ENCODE measurements at places on chromosomes 16 and 17.

- no peak for DNase-seq
Measured at GRCh38 chr16:77761204-77761603, 27.2 kb upstream of the VAT1L start.

DNA sequence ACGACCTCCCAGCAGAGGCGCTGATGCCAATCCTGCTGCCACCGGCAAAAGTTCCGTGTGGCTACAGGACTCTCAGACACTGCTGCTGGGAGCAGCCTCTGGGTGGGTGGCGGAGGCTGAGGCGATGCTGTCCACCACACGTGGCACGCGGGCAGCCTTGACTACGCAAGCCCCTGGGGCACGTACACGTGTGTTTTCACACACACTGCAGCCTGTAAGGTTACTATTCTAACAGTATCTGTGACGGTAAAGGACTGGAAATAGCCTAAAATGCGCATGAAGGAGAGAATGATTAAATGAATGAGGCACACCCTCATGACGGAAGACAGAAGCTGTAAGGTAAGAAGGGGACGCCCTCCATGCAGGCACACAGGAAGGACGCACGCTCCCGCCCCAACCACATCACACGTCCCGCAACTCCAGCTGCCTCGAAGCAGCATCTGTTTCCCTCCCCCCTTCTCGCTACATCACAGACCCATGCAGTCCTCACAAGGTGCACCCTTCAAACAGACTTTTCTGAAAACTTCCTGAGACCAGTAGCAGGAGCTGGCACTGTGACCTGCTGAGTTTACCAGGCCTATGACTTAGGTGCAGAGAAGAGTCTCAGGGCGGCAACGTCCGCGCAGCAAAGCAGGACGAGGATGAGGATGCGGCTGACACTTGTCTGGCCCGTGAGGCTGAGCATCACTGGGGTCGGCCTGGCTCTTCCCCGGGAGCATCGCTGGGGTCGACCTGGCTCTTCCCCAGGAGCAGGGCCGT is 28.7 kb upstream of the FASN start:
- DNase-seq: no peak

DNA sequence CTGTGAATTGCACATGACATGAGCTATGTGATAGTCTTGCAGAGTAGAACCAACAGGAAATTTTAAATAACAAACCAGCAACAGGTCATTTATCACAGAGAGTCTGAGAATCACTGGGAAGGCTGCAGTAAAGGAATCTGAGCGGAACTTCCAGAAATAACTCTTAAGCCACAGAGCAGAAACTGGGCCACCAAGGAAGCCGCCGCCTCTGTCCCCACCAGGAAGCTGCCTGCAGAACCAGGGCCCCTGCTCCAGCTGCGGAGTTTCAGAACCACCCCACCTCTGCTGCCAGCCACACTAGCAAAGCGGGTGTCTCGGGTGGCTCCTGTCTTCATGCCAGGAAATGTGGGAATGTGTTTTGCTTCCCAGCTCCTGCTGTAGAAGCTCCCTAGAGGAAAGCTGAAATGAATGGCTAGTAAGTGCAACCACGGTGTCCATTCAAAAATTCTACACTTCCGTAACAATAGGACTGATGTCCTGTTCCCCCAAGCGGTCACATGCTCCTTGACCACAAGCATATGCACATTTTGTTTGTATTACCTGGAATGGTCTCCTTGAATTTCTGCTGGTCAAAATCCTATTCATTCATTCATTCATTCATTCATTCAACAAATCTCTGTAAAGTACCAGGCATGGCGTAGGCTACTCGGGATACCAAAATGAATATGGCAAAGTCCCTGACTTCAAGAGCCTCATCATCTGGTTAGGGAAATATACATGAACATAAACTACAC is 7.7 kb upstream of the ITPRIPL2 start:
- DNase-seq: no peak

- no peak for DNase-seq
Measured at GRCh38 chr17:46768540-46768870, 50.0 kb downstream of the WNT3 start.

GRCh38 chr16:28185696-28186095 is 26.1 kb downstream of the XPO6 start:
- no peak for DNase-seq

GRCh38 chr17:36149296-36149820 is 27.1 kb downstream of the TBC1D3B start:
- no peak for DNase-seq

GRCh38 chr17:3557768-3558583 is at the start of gene TRPV3:
TSS of gene TRPV3 (minus strand) at chr17:3557812. CDS start at chr17:3554850, 2,962 bp downstream.
- DNase-seq: peak; percentile 65

DNA sequence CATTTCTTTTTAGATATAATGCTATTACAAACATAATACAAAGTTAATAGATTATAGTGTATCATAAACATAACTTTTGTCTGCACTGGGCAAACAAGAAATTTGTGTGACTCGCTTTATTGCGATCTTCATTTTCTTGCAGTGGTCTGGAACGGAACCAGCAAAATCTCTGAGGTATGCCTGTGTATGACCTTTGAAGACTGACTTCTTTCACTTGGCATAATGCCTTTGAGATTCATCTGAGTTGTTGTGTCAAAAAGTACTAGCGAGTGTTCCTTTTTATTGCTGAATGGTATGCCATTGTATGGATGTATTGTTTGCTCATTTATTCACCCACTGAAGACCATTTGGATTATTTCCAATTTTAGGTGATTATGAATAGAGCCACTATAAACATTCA is 69.2 kb downstream of the TANC2 start:
- DNase-seq: peak; percentile 86

DNA sequence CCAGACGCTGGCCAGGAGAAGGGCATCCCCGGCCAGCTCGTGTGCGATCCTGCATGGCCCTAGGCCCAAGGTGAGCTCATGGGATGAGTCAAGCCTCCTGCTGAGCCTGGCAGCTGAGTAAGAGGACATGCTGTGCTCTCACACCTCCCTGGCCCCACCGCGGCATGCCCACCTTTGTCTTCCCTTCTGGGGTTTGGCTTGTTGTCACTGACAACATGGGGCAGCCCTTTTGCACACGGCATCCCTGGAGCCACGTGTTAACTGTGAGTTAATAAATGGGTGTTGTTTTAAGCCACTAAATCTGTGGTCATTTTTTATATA is 8.9 kb upstream of the TNS4 start:
- DNase-seq: peak; percentile 87

DNA sequence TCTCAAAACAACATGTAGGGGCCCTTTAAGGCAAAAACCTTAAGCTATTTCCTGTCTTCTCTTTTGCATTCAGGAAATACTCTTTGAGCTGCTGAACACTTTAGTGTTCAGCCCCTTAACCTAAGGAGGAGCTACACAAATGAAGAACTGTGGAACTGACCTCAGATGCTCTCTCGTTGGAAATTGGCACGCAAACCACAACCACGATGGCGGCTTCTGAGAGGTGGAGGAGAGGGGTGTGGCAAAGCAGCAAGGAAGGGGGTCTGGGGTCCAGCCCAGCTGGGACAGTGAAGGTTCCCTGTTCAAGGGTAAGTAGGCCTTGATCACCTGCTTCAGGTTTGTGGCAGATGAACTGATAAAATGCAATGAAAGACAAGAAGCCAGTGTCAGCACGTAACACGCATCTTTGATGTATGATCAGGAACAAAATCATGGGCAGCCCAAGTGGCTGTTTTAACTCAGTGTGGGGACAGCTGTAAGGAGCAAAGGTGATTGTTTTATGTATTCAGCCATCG is 291.6 kb upstream of the TNRC6C start:
- no peak for DNase-seq

DNA sequence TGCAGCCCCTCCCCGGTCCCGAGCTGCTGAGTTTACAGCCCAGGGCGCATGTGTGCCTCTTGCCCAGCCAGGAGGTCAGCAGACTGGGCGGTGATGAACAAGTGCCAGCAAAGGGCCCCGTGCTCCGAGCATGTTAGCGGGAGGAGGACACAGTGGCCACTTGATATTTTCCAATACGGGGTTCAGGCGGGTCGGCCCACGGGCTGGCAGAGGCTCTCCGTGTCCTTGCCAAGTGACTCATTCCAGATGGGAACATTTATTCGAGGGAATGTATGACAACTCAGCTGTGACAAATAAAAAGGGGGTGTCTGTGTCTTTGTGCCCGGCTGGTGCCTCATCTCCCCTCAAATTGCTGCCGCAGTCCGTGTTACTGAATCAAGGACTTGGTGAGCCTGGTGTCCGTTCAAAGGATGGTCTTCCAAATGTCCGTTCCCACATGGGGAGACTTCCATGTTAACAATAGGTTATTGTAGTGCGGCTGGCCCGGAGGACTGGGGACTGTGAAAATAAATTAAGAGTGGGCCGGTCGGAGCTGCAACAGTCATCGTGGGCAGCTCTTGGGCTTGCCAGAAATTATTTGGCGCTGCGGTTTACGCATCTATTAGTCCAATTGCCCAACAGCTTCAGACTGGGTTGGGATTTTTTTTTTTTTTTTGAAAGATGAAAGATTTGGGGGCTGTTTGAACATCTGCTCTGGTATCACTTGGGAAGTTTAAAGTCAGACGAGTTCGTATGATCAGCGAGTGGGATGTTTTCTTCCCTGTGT is 174.0 kb upstream of the CIBAR2 start:
- no peak for DNase-seq

- DNase-seq: no peak
Measured at GRCh38 chr16:62741692-62742091, 705.5 kb upstream of the CDH8 start.

GRCh38 chr17:55704401-55704800 is 18.3 kb downstream of the TMEM100 start:
- DNase-seq: peak; percentile 44

GRCh38 chr16:50499254-50499653 is 48.9 kb upstream of the NKD1 start:
- no peak for DNase-seq

GRCh38 chr17:50931144-50931908 is 65.2 kb upstream of the TOB1 start:
- DNase-seq: peak; percentile 75

GRCh38 chr17:55570391-55570790 is 59.1 kb upstream of the SMIM36 start:
- peak; percentile 29 for DNase-seq

GRCh38 chr17:3505008-3505407 is 29.2 kb downstream of the ASPA start:
- no peak for DNase-seq

GRCh38 chr16:52212841-52213240 is 334.1 kb downstream of the TOX3 start:
- no peak for DNase-seq

DNA sequence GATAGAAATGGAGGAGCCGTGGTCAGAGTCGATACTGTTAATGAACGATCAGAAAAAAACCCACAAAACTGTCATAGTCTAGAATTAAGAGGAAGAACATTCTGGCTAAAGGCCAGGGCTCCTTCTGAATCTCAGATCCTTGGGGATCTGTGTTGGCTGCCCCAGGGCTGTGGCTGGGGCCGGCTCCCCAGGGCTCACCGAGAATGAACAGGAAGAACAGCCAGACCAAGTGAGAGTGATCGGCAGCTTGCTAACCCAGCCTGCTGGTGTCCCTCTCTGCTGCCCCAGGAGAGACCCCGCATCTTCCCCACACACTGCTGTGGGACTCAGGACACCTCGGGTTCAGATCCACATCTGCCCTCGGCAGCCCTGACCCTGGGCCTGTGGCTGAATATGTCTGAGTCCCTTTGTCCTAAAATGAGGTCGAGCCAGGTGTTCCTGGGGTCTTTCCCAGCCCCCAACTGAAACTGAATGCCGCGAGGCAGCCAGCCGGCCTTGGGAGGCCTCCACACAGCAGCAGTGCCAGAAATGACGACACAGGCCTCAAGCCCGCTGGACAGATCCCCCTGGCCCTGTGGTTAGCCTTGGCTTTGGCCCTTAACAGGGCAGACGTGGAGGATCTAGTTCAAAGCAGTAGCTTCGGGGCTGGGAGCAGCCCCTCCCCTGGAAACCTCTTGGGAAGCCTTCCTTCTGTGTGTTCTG is 23.9 kb upstream of the CLEC18A start:
- DNase-seq: no peak

GRCh38 chr17:2111691-2112090 is 56.8 kb downstream of the HIC1 start:
- peak; percentile 88 for DNase-seq

GRCh38 chr17:76506408-76507345 is 5.5 kb upstream of the RHBDF2 start:
- peak; percentile 94 for DNase-seq

DNA sequence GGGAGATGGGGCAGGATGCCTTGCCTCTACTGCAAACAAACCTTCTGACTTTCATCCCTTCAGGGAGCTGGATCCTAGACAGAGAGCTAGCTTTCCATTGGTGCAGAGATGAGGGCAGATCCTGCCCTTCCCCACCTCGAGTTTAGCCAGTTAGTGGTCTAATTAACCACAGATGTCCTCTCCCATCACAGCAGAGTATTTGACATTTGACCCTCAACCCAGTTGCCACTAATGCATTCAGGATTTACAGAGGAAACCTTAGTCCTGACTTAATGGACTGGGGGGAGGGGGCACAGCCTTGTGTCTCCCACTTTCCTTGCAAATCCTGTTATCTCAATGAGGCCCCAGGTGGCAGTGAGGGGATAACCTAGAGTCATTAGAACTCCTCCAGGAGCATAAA is 10.2 kb downstream of the PIP4K2B start:
- DNase-seq: no peak

DNA sequence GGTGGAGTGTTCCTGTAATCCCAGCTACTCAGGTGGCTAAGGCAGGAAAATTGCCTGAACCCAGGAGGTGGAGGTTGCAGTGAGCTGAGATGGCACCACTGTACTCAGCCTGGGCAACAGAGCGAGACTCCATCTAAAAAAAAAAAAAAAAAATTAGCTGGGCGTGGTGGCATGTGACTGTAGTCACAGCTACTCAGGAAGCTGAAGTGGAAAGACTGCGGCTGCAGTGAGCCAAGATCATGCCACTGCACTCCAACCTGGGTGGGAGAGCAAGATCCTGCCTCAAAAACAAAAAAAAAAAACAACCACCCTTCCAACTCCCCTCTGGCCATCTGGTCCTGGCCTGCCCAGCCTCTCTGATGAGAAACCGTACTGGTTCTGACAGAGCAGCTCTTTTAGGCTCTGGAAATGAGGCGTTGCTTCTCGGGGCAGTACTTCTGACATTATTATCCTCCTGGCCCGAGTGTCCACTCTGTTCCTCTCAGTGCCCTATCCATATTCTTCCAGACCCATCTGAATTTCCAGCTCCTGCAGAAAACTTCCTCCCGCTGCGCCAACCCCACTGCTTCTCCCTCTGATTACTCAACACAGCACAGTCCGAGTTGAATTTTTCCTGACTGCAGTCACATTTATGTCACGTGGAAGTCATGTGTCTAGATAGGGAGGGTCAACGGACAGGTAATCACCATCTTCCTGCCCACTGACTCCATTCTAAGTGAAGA is 13.3 kb downstream of the GGA2 start:
- DNase-seq: no peak

GRCh38 chr16:76193906-76194615 is 83.1 kb upstream of the CNTNAP4 start:
- no peak for DNase-seq

All from PC-3 (cell line).